ENCODE measurements at places on chromosomes 4 and X.

DNA sequence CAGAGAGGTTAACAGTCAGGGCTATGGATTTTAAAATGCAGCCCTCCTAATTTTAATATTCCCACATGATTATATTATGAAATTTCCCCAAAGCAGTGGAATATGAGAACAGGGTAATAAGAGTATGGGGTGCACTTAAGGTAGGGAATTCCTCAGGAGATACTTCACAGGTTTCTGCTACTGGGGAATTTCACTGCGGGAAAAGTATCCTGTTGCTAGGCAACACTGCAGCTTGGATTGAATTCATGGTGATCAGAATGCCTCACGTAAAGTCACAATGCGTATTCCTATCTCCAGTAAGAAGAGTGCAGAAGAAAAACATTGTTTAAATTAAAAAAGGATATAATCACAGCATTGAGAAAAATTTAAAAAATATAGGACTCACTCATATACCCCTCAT is 398.1 kb upstream of the RPS6KA3 start:
- DNase-seq = no peak

- no peak for DNase-seq
These were observed 198.8 kb upstream of the ANXA10 start for GRCh38 chr4:167893531-167893930.

GRCh38 chrX:97315939-97316338 is 432.2 kb downstream of the RPA4 start:
- DNase-seq = no peak

- DNase-seq = no peak
These were observed 55.0 kb downstream of the ANXA3 start for GRCh38 chr4:78606530-78607095.

- DNase-seq = no peak
These were observed 567.3 kb upstream of the ATOH1 start for GRCh38 chr4:93261207-93261606.

- no peak for DNase-seq
These were observed 1.3 kb upstream of the ZNF732 start for GRCh38 chr4:306551-306961.

- no peak for DNase-seq
These were observed 181.9 kb upstream of the ANXA3 start for GRCh38 chr4:78369679-78370078.

DNA sequence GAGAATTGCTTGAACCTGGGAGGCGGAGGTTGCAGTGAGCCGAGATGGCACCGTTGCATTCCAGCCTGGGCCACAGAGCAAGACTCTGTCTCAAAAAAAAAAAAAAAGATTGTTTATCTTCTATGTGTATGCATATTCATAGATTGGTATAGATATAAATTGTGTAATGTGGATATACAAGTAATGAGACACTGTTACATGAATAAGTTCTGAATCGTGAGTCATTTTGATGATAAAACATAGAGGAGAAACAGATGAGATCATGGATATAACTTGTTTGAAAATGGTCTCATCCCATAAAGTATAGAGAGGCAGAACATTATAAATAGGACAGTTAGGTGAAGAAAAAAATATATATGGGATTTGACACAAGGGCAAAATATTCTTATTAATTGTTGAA is 628.0 kb downstream of the IL1RAPL1 start:
- no peak for DNase-seq

DNA sequence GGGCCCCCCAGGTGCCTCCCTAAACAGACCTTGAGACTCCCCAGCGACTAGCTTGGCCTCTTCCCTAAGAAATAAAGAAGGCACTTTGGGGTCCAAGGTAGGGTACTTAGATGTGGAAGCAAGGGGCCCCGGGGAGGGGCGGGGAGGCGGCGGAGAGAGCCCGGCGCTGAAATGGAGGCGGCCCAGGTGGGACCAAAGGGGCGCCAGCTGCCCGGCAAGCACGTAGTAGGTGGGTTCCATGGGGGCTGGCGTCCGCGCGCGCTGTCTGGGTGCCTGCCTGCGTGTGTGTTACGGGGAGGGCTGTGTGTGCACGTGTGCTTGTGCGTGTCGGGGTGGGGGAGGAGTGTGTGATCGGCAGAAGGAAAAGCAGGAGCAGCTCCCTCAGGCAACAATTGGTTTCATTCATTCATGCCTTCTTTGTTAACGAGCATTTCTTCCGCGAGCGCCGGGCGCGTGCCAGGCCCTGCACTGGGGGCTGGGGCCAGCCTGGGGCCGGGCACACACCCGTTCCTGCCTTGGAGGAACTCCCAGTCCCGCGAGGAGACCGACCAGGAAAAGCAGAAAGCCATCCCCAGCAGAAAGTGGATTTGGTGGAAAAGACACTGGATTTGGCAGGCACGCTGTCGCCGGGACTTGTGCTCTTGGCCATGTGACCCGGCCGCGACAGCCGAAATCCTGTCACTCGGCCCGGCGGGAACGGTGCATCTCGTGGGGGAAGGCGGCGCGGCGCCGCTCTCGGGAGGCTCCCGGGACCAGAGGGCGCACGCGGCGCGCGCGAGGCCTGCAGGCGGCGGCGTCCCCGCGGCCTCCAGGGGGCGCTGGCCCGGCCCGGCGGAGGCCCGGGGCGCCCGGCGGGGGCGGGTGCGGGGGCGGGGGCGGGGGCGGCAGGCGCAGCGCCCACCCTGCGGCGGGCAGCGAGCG is 3.3 kb upstream of the DUSP9 start:
- no peak for DNase-seq

GRCh38 chr4:36256398-36256891 is 12.1 kb upstream of the ARAP2 start:
- DNase-seq = no peak

GRCh38 chr4:148004228-148004857 is 272.5 kb downstream of the ARHGAP10 start:
- DNase-seq = no peak

- DNase-seq = no peak
These were observed 101.2 kb downstream of the BCOR start for GRCh38 chrX:39996536-39996935.

GRCh38 chrX:71652405-71652804 is 14.9 kb upstream of the LOC101059915 start:
- DNase-seq = no peak

DNA sequence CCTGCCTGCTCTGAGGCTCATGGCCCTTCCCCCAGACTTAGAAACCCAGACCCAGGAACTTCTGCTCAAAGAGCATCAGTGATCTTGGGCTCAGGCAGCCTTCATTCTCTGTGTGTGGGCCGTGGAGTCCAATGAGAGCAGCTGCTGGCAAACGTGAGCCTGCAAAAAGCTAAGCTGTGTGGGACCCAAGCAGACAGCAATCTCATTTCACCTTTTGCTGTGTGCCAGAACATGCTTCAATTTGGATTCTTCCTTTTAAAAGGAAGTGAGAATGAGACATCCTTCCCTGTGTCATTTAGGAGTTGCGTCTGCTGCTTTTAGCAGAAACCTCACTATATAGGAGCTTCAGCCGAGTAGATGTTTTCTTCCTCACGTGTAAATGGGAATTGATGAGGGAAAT is 238.5 kb downstream of the EVC2 start:
- no peak for DNase-seq

GRCh38 chrX:18065956-18066355 is 154.7 kb downstream of the BEND2 start:
- DNase-seq = no peak

DNA sequence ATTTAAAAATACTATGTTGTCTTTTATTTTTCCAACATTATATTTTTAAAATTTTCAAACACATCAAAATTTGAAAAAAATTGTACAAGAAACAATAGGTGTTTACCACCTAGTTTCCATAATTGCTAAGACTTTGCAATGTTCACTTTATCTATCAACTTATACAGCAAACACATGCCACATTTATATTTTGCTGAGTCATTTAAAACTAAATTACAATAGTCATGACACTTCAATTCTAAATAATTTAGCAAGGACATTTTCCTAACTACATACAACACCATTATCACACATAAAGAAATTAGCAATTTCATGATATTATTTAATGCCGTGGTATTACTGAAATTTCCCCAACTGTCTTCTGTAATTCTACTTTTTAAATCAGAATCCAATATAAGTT is 600.4 kb upstream of the CPXCR1 start:
- no peak for DNase-seq

GRCh38 chrX:153547195-153547594 is 29.8 kb downstream of the ATP2B3 start:
- DNase-seq = no peak

DNA sequence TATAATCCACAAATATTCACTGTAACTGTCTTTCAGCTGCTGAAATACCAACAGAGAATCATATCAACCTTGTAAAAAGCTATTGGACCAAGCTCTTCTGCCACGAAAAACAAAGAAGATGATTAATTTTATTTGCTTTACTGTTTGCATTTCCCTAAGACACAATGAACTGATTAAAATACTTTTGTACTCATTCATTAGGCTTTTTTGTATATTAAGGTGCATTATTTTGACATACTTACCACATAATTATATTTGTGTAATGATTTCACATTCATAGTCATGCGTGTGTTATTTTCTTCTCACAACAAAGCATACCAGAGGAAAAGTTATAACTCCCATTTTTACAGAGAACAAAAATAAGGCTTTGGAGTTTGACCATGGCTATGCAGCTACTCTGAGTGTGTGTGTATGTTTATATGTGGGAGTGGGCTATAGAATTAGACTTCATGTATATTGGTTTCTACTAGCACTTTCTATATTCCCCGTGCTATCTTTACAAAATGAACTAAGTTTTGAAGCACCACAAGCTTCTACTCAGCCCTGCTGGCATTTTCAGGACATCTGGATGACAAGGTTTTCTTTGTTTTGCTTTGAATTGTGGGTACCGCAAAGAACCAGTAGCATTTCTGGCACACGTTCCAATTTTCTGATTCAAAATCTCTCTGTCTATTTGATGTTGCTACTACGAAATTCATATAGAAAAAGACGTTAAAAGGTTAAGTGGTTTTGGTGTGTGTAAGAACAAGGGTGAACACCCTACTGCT is 11.0 kb upstream of the FGF5 start:
- no peak for DNase-seq

DNA sequence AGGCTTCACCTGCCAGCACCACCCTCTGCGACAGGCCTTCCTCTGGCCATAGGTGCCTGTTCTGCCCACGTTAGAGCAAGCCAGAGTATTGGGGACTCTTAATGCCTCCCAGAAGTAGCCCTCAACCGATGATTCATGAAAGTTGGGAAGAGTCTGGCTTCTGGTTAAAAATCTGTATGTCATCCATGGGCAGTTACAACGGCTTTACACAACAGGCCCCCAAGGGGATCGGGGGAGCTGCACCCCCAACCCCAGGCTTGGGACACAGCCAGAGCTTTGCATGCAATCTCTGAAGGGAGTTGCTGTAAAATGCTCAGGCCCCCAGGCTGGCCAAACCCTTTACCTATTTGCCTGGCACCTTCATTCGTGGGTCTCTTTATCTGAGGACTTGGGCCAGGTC is 5.4 kb upstream of the CYTL1 start:
- no peak for DNase-seq

GRCh38 chr4:153018031-153018430 is 81.9 kb downstream of the FHDC1 start:
- DNase-seq = no peak

DNA sequence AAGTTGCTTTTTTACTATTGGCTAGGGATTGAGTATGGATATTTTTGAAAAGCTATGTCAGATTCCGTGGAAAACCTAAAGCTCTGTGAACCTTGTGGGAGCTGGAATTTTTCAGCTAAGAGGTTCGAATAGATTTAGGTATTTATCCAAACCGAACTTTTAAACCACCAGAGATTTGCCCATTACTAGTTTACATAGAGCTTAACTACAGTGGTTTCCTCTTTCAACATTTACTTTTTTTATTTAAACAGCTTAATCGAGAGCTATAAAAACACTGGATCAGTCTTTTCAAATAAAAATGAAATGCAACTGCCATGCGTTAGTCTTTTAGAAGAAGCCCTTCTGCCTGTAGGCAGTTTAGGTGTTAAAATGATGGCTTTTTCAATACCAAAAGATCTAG is 377.0 kb downstream of the RPA4 start:
- DNase-seq = no peak

DNA sequence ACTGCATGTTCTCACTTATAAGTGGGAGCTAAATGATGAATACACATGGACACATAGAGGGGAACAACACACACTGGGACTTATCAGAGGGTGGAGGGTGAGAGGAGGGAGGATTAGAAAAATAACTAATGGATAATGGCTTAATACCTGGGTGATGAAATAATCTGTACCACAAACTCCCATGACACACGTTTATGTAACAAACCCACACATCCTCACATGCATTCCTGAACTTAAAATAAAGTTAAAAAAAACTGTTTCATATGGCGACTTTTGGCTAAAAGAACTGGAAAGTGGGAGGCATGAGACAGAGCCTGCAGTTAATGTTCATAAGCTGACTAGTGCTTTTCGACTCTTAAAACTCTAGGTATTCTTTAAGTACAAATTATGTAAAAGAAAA is 98.9 kb upstream of the NPFFR2 start:
- DNase-seq = no peak

DNA sequence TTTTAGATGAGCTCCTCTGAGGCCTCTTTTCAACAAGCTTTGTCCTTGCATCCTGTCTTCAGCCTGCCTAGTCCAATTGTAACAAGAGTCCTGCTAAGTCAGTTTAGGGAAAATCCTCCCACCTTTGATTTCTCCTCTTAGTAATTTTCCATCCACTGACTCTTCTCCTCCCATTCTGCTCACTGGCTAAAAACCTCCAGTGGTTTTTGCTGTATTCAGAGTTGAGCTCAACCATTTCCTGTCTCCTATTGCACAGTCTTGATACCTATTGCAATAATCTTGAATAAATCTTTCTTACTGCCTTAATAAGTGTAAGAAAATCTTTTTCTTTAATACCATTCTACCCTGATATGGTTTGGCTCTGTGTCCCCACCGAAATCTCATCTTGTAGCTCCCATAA is 117.8 kb upstream of the ENPP6 start:
- no peak for DNase-seq

DNA sequence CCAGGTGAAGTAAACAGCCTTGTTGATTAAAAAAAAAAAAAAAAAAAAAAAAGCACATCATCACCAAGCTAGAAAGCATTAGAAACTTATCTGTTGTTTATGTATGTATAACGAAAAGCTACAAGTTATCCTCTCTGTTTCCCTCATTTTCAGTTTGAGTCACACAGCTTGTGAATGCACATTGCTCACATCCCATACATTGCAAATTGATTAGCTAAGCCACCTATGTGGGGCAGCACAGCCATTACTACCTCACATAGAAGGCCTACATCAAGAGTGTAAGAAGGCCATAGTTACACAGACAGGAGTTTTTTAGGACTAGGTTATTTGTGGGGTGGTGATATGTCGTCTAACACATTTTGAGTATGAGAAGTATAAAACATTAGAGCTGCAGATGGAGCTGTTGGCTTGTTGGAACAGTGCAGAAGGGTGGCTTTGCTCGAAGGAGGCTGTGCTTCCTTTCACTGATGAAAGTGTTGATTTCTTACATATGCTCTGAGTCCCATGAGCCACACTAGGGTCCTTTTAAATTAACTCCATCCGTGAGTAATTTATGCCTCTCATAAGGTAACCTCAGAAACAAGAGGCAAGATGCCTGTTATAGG is 431.6 kb downstream of the GABRG1 start:
- no peak for DNase-seq

- no peak for DNase-seq
These were observed 595.6 kb downstream of the TRAM1L1 start for GRCh38 chr4:116489739-116490138.

GRCh38 chrX:40637687-40638086 is 9.7 kb downstream of the CXorf38 start:
- DNase-seq = no peak

- no peak for DNase-seq
These were observed 43.3 kb upstream of the STX18 start for GRCh38 chr4:4585012-4585670.

- DNase-seq = no peak
These were observed 96.5 kb upstream of the BEND4 start for GRCh38 chr4:42248972-42249371.
